NCI-H2081 (cell line): ENCODE measurements at places on chromosomes 7 and 10.

DNA sequence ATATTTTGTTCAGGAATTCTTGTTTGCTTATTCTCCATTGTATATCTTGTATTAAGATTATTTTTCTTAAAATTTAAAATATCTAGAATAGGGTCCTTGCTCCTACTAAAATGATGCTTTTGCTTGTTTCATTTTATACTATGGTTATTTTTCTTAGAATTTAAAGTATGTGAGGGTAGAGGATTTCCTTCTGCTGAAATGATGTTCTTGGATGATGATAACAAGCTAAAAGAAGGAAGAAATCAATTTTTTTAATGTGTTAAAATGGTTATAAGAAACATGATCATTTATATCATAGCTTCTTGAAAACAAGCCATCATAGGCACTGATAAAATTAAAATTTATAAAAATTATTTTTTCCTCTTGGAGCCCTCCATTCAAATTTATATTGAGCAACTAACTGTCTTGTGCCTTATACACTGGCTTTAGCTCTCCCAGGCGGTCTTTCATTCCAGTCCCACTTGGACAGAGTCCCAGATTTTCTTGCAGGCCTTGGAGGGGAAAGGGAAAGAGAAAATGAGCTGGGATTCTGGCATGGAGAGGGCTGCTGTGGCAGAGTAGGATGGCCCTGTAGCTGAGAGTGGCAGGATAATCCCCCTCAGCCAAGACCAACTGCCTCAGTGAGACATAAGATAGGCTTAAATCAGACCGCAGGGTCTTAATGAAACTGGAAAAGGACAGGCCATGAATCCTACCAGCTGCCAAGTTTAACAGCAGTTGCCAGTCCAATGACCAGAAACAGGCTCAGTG is 60.2 kb downstream of the DNAJB9 start:
- DNase-seq = no peak

- DNase-seq = no peak
Observed at GRCh38 chr7:30406664-30407425, 71.7 kb downstream of the NOD1 start.

- DNase-seq = no peak
Observed at GRCh38 chr10:5036511-5036910, 32.9 kb upstream of the AKR1C2 start.

GRCh38 chr7:144862612-144863319 is 26.9 kb upstream of the TPK1 start:
- DNase-seq = no peak

- DNase-seq = peak; percentile 0
Observed at GRCh38 chr10:111756217-111757061, 427.1 kb downstream of the GPAM start.

- peak; percentile 55 for DNase-seq
Observed at GRCh38 chr10:34854147-34854601, 39.1 kb upstream of the PARD3 start.

DNA sequence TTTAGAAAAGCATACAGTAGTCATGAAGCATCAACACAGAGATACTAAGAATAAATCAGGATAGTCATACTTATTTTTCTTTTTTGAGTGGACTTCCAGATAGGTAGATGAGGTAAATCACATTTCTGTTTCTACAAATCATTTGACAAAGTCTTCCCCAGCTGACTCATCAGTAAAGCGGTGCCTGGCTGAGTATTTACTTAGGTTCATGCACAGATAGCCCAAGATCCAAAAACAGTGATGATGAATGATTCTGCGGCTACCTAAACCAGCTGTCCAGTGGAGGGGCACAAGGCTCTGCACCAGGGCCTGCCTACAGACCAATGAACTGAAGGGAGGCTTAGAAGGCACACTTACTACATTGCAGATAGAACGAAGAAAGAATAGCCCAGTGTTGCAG is 113.1 kb downstream of the PARP12 start:
- DNase-seq = no peak

DNA sequence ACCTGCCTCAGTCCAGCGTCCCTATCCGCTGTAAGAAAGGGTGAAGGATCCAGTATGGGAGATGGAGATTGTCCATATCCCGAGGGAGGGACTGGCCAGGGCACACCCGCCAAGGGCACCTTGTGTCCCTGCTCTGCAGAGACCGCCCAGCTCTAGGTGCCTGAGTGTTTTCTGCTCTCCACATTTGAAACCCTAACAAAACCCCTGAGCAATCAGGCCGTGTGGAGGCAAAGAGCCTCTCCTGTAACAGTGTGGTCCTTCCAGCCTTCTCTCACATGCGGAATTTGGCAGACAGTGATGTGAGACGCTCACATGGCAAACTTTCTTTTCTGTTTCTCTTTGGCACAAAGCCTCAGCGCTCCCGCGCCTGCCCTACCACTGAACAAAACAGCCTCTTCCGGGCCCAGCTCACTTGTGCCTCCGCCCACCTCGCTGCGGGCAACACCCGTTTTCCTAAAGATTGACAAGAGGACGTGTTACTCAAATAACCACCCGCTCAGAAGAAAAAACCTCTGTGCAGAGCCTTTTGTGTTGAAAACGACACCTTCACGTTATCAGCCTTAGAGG is 514.8 kb downstream of the DNAJB6 start:
- peak; percentile 40 for DNase-seq
